NCI-H1048 (cell line): ENCODE measurements at places on chromosomes 16 and 17.

DNA sequence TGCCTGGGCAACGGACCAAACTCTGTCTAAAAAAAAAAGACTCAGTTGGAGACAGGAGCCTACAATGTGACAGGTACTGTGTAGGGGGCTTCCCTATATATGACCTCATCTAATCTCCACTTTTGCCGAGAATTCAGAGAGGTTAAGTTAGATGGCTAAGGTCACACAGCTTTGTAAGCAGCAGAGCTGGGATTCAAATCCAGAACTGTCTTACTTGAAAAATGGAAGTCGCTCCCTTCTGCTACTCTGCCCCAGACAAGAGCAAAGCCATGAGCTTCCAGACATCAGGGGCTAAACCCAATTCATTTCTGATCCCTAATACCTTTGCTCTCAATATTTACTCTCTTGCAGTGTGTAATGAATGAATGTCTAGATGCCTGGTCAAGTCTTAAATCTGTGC lies 41.5 kb upstream of the ABCC12 start:
- no peak for DNase-seq

DNA sequence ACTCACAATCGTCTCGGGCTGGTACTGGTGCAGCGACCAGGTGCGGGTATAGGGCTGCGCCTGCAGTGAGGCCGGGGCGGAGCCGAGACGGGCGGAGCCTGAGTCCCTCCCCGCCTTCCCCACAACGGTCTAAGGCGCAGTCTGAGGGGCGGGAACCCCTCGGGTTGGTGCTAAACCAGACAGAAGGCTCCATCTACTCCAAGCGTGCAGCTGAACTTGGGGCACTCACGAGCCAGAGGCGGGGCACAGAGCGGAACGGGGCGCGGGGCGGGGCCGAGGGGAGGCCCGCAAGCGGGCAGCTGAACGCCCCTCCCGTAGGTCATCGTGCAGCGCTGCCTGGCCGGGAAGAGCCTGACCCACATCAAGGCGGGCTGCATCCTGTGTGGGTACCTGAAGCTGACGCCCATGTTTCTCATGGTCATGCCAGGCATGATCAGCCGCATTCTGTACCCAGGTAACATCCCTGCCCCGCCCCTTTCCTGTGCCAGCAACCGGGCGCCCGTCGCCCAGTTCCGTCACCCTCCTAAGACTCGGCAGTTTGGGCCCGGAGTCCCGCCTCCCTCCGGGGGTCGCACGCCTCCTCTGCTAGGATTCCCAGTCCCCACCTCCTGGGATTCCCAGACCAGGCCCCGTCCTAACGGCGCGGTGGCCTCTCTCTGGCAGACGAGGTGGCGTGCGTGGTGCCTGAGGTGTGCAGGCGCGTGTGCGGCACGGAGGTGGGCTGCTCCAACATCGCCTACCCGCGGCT lies 5.0 kb downstream of the SLC5A2 start:
- peak; percentile 19 for DNase-seq

- DNase-seq, result no peak
Observed at GRCh38 chr17:59332749-59333377, 1.4 kb downstream of the YPEL2 start.

GRCh38 chr17:38577645-38578173 lies 28.0 kb downstream of the SRCIN1 start:
- no peak for DNase-seq

- no peak for DNase-seq
Observed at GRCh38 chr16:58024486-58025350, 836 bp upstream of the MMP15 start.

- DNase-seq, result no peak
Observed at GRCh38 chr17:10036511-10037061, 131.5 kb upstream of the RCVRN start.
